ENCODE measurements at places on chromosomes 5 and 9. TPM values are rescaled to one million over a fixed set of nuclear protein-coding genes. Genes with fewer than 3 reads are reported as not detected.

DNA sequence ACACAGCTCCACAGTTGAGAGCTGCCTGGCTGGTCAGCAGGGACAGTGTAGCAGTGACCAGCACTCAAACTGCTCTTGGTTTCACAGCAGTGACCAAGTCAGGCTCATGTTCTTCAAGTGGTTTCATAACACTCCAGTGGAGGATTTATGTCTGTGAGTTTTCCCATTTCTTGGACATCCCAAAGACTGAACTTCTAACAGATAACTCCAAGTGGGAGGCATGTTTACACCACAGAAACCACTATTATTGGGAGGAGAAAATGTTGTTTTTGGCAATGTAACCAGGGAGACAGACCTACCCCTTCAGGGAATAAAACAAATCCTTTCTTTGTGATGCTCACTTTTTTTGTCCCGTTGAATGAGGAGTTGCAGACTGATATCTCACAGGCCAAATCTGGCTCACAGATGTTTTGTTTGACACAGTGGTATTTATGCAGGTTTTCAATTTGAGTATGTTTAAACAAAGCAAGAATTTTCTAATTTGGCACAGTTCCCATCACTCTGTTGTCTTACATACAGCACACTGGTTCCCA lies 141.5 kb downstream of the RMI1 start:
- H3K27ac ChIP-seq = no peak overlapping the region
- no peak overlapping the region for H3K4me3 ChIP-seq
- no peaks in the 10 kb centered on the region for H3K27me3 ChIP-seq
- H3K36me3 ChIP-seq = no peaks in the 10 kb centered on the region
- DNase-seq = no peak
- H3K4me1 ChIP-seq = peaks cover 7% of the 10 kb centered on the region

GRCh38 chr9:137722481-137722880 lies 103.7 kb downstream of the EHMT1 start:
- DNase-seq = no peak
- peaks cover 34% of the 10 kb centered on the region for H3K36me3 ChIP-seq
- peak overlapping the region; percentile 92 for H3K27ac ChIP-seq
- H3K27me3 ChIP-seq = no peaks in the 10 kb centered on the region
- peaks cover 7% of the 10 kb centered on the region for H3K4me1 ChIP-seq
- no peak overlapping the region for H3K4me3 ChIP-seq

GRCh38 chr9:126228111-126228780 lies 98.4 kb upstream of the MVB12B start:
- no peak overlapping the region for H3K4me3 ChIP-seq
- no peak for DNase-seq
- H3K36me3 ChIP-seq = no peaks in the 10 kb centered on the region

DNA sequence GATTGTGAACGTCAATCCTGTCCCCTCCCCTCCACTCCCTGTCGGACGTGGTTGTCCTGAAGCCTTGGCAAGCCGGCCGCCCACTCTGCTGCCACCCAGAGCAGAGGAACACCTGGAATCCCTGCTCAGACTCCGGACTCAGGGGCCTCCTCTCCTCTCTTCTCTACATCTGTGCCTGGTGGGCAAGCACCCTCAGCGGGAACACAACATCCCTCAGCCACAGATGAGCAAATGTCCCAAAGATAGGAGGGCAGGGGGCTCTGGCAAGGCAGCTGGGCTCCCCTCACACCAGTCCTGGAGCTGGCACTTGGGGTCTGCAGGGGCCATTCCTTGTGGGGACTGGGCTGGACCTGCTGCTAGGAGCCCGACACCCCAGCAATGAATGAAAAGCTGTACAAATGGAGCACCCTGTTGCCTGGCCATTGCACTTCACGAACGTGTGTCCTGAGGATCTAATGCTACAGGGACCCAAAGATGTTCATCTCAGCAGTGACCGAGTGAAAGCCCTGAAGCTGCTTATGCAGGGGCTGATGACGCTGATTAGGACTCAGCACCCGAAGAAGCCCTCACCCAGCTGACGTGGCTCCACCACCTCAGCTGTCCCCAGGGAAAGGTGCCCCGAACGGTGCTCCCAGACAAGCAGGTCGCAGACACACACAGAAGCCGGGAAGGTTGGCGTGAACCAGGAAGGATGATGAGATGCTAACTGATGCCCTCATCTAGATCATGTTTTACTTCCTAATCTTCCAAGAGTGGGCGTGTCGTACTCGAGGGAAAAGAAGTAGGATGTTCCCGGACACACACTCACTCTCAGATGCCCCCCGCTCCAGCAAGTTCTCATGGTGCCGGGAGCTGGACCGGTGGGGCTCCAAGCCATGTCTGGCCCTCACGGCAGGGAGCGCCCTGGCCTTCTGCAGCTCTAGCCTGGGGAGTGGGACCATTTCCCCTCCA lies 177.0 kb upstream of the PPP1R26 start:
- DNase-seq = no peak
- H3K4me1 ChIP-seq = no peaks in the 10 kb centered on the region
- H3K4me3 ChIP-seq = no peak overlapping the region

Gene RLN1
- 0.91 TPM for total RNA-seq

Gene RNF180
- 10.9 TPM for total RNA-seq

DNA sequence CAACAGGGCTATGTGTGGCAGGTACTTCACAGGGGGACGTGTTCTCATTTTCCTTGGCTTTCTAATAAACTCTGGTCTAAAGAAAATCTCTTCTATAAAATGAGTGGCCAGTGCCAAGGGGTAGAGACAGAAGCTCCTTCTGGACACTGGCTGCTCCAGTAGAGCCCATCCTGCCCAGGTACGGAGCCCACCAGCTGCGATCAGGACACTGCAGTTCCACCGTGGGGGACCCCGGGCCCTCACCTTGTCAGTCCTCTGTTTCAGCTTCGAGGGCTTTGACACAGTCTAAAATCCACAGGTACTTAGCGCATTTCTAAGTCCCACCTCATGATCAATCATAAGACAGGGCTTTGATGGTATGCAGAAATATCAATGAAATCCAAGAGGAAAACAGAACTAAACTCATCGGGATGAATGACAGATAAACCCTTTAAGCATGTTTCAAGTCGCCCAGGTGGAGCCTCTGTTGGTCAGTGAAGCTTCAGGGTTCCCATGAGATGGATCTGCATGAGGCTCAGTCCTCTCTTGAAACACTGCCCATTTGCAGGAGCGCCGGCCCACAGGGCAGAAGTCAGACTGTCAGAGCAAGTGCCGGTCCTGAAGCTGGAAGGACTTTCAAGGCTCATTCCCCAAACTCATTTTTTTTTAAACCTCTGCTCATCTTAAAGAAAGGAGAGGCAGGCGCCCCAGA lies 20.3 kb upstream of the TERT start:
- peaks cover 4% of the 10 kb centered on the region for H3K27me3 ChIP-seq
- H3K27ac ChIP-seq = peak overlapping the region; percentile 96
- peaks cover 8% of the 10 kb centered on the region for H3K36me3 ChIP-seq
- peaks cover 22% of the 10 kb centered on the region for H3K4me1 ChIP-seq
- peak overlapping the region; percentile 55 for H3K4me3 ChIP-seq

- H3K4me3 ChIP-seq = no peak overlapping the region
- peaks cover 9% of the 10 kb centered on the region for H3K4me1 ChIP-seq
- H3K27me3 ChIP-seq = peaks cover 16% of the 10 kb centered on the region
- no peak for DNase-seq
- H3K27ac ChIP-seq = no peak overlapping the region
These were observed 68.9 kb upstream of the SH3PXD2B start for GRCh38 chr5:172523146-172523745.

Gene NIPAL4
- not detected for total RNA-seq

Gene UNC5A
- total RNA-seq = 2.8 TPM

DNA sequence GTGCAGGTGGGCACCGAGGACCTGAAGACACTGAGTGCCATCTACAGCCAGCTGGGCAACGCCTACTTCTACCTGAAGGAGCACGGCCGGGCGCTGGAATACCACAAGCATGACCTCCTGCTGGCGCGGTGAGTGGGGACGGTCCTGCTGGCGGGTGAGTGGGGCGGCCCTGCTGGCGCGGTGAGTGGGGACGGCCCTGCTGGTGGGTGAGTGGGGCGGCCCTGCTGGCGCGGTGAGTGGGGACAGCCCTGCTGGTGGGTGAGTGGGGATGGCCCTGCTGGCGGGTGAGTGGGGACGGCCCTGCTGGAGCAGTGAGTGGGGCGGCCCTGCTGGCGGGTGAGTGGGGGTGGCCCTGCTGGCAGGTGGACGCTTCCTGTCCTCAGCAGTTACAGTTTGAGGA lies 7.2 kb downstream of the GPSM1 start:
- H3K4me1 ChIP-seq = no peaks in the 10 kb centered on the region
- H3K36me3 ChIP-seq = peaks cover 3% of the 10 kb centered on the region
- H3K27ac ChIP-seq = no peak overlapping the region
- H3K27me3 ChIP-seq = no peaks in the 10 kb centered on the region
- no peak for DNase-seq

Gene CMBL
- 10.0 TPM for total RNA-seq

Gene NMUR2
- total RNA-seq = not detected

DNA sequence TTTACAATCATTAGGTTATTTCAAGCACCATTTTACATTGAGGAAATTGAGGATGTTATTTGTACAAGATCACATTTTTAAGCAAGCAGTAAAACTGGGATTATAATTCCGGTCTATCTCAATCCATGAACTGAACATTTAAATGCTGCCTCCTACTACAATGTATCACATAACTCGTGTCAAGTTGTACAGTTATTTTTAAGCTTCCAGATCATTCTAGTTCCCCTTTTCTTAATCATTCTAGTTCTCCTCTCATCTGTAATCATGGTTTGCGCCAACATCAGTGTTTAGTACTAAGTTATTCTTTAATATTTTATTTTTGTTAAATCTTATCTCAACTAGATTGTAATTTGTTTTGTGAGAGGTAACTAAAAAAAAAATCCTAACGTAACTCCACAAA lies 2.4 kb upstream of the UHRF2 start:
- peaks cover 11% of the 10 kb centered on the region for H3K27me3 ChIP-seq
- H3K27ac ChIP-seq = no peak overlapping the region
- no peak for DNase-seq
- H3K4me1 ChIP-seq = peaks cover 13% of the 10 kb centered on the region

GRCh38 chr9:91305596-91306295 lies 56.0 kb downstream of the AUH start:
- H3K36me3 ChIP-seq = peaks cover 9% of the 10 kb centered on the region
- no peak for DNase-seq
- H3K27me3 ChIP-seq = no peaks in the 10 kb centered on the region
- no peak overlapping the region for H3K4me3 ChIP-seq
- H3K27ac ChIP-seq = no peak overlapping the region

DNA sequence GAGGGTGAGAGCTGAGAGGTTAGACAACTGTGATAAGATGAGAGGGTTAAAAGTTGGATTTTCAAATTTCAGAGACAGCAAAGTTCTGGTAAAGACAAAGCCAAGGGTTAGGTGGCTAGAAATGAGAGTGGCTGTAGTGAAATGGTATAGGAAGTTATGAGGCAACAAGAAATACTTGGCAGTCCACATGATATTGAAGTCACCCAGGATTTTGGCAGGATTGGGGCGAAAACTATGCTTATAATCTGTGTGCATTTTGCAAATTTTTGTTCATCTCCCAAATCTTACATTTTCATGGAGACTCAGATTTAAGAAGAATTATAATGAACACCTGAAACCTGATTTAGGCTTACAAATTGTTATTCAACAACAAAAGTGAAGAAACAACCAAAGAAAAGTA lies 35.6 kb downstream of the C9 start:
- DNase-seq = no peak
- no peaks in the 10 kb centered on the region for H3K36me3 ChIP-seq
- H3K4me3 ChIP-seq = no peak overlapping the region
- H3K27me3 ChIP-seq = no peaks in the 10 kb centered on the region
- no peaks in the 10 kb centered on the region for H3K4me1 ChIP-seq
- no peak overlapping the region for H3K27ac ChIP-seq

Gene AQP3
- 6.9 TPM for total RNA-seq

DNA sequence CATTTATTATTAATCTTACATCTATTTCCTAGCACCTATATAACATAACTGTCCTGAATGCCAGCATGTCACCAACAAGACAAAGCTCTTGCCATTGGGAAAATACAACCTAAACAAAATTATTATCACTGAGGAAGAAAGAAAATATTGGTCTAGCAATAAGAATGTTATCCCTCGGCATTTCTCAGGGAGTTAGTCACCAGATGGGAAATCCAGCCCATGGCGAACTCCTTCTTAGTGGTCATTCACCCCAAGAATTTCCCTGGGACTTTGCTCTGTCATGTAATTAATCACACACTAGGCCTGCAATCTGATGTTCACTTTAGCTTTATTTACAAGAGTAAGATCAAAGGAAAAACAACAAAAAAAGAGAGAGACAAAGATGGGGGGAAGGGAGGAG lies 56.1 kb upstream of the TAS2R1 start:
- no peak overlapping the region for H3K4me3 ChIP-seq
- DNase-seq = no peak
- H3K4me1 ChIP-seq = no peaks in the 10 kb centered on the region
- H3K27ac ChIP-seq = no peak overlapping the region
- no peaks in the 10 kb centered on the region for H3K36me3 ChIP-seq

Gene GDF9
- 0.55 TPM for total RNA-seq

Gene IER5L
- 21.8 TPM for total RNA-seq

Gene SLC6A3
- total RNA-seq = not detected

DNA sequence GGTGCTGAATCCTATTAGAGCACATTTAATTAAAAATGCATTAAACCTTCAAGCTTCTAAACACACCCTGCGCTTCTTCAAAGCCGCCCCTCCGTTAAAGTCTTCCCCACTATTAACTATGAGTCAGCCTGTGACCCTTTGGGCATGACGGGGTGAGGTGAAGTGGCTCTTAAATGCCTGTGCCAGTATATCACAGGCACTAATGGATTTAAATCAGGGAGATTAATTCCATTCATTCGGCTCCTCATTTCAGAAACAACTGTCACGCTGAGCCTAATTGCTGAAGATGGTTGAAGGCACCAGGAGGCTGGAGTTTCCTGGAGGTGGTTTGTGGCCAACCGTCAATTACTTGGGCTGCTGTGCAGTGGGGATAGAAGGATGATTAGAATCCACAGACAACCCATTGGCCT lies 192.6 kb upstream of the MSX2 start:
- H3K4me3 ChIP-seq = no peak overlapping the region
- H3K27ac ChIP-seq = no peak overlapping the region

GRCh38 chr9:112034216-112034611 lies 137.6 kb downstream of the UGCG start:
- DNase-seq = no peak
- H3K4me1 ChIP-seq = peaks cover 39% of the 10 kb centered on the region
- no peaks in the 10 kb centered on the region for H3K27me3 ChIP-seq
- H3K36me3 ChIP-seq = peaks cover 13% of the 10 kb centered on the region
- peak overlapping the region; percentile 25 for H3K27ac ChIP-seq

Gene PCDHB16
- total RNA-seq = 11.9 TPM

DNA sequence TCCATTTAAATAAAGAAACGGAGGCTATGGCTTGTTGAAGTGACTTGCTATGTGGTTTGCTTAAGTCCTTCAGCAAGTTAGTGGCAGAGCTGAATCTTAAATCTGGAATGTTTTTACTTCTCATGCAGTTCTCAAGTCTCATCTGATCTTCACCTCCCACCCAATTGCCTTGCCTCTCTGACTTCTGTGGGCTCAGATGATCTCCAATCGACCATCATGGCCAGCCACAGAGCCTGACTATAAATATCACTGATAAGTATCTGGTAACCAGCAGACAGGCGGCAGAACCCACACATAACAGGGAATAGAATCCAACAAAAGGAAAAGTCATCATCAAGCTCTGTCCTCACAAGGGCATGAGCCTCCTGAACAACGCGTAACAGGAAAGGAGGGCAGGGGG lies 149.9 kb downstream of the FAM114A2 start:
- H3K27ac ChIP-seq = no peak overlapping the region
- H3K4me3 ChIP-seq = no peak overlapping the region
- no peak for DNase-seq
- no peaks in the 10 kb centered on the region for H3K27me3 ChIP-seq
- no peaks in the 10 kb centered on the region for H3K4me1 ChIP-seq

Gene EGR1
- 49.5 TPM for total RNA-seq

GRCh38 chr9:133164191-133164590 lies 477 bp upstream of the GBGT1 start:
- peak overlapping the region; percentile 86 for H3K27ac ChIP-seq
- H3K36me3 ChIP-seq = no peaks in the 10 kb centered on the region
- peaks cover 25% of the 10 kb centered on the region for H3K27me3 ChIP-seq
- peak overlapping the region; percentile 71 for H3K4me3 ChIP-seq
- peaks cover 2% of the 10 kb centered on the region for H3K4me1 ChIP-seq
- no peak for DNase-seq

All from progenitor cell of endocrine pancreas (in vitro differentiated cells).